ENCODE measurements at places on chromosomes 3 and 15.

- DNase-seq, result no peak
Observed at GRCh38 chr3:106168962-106169750, 300.3 kb upstream of the CBLB start.

GRCh38 chr3:42229942-42230688, 35.9 kb downstream of the CCK start:
- DNase-seq, result no peak

DNA sequence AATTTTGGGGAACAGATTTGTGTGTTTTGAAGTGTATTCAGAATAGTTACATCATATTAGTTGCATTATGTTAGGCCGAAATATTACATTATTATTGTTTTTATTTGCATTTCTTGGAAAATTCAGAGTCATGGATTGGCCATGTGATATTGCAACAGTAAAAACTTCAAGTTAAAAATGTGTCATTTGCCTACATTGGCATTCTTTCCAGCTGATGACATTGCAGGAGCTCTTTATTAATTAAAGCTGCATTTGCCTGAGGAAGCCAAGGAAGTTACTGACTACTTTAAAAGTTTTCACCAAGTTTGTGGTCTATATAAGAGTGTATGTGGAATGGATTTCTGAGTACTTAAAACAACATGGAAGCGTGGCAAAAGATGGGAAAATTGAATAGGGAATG, 726.4 kb upstream of the SGO1 start:
- DNase-seq, result no peak

DNA sequence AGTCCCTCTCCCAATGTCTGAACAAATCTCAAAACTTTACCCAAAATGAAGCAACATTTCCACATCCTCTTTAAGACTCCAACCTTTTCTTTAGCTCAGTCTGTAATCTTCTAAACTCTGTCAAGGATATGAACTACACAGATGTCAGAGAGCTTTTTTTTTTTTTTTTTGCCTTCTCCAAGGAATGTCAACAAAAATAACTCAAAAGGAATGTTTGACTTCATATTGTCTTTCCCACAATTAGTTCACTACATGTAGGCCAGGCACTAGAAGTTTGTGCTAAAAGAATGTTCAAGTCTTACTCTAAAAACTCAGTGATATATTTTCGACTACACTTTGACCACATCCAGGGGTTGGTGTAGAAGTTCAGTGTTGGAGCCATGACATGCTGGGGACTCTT, 37.1 kb downstream of the ADAMTS9 start:
- DNase-seq, result no peak

GRCh38 chr3:58874795-58875194, 175.0 kb downstream of the CFAP20DC start:
- DNase-seq, result no peak

- no peak for DNase-seq
Observed at GRCh38 chr3:127325629-127325961, 37.7 kb upstream of the PRR20G start.

GRCh38 chr3:77137559-77137958, 97.7 kb downstream of the ROBO2 start:
- DNase-seq, result no peak

DNA sequence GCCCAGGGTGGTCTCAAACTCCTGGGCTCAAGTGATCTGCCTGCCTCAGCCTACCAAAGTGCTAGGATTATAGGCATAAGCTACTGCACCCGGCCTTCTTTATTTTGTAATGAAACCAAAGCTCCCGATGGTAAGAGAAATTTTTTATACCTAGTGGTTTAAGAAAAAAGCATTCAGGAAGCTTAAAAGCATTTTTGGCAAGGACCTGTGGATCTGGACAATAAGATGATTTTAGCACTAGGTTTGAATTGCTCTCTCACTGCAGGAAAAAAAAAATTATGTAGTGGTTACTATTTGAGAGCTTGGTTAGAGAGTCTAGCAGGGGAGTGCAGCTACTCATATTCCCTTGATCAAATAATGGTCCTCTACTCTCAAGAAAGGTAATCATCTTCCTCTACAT, 64.9 kb upstream of the PIK3R4 start:
- DNase-seq, result no peak

GRCh38 chr15:66249605-66250174, 3.9 kb downstream of the MEGF11 start:
- no peak for DNase-seq

DNA sequence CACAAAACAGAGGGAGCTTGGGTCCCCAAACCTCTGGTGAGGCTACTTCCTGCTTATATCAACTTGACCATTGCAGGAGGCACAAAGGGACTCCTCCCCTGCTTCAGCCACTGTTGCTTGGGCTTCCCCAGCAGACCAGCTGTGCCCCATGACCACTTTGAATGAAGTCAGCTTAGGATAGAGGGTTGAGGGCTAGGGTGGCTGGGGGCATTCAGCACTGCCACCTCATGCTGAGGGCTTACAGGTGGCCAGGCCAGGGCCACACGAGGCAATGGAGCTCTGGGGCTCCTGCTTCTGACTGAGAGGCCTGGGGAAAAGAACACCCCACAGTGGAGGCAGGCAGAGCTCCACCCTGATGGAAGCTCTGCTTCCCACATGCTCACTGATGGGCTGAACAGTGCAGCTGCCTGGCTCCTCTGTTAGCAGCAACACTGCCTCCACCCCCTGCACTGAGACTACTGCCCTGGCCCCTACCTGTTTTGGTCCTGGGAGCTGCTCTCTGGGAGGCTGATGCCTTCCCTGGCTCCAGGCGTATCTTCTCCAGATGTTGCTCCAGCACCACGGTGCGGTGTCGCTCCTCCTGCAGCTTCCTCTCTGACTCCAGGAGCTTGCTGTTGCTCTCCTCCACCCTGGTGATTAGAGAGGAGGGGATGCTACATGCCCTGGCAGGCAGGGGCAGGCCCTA, 10.2 kb upstream of the HHATL start:
- peak; percentile 27 for DNase-seq

GRCh38 chr3:96538186-96538585, 276.2 kb upstream of the EPHA6 start:
- no peak for DNase-seq

- peak; percentile 50 for DNase-seq
Observed at GRCh38 chr3:194286375-194287146, 64.6 kb downstream of the CPN2 start.

DNA sequence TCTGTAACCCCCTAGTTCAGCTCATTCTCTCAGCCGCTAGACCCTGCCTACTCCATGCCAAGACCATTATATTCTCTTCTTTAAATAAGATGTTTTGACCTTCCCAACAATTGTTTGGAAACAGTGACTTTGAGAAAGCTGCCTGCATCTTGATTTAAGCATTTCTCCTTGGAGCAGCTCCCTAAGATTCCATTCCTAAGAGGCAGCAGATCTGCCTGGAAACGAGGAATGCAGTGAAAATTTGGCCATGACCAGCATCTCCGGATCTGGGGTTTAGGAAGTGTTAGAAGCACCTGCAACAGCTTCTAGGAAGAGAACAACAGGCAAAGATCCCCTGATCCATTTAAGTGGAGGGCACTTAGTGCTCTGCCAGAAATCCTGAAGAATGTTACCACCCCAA, 235.7 kb downstream of the NTRK3 start:
- no peak for DNase-seq

DNA sequence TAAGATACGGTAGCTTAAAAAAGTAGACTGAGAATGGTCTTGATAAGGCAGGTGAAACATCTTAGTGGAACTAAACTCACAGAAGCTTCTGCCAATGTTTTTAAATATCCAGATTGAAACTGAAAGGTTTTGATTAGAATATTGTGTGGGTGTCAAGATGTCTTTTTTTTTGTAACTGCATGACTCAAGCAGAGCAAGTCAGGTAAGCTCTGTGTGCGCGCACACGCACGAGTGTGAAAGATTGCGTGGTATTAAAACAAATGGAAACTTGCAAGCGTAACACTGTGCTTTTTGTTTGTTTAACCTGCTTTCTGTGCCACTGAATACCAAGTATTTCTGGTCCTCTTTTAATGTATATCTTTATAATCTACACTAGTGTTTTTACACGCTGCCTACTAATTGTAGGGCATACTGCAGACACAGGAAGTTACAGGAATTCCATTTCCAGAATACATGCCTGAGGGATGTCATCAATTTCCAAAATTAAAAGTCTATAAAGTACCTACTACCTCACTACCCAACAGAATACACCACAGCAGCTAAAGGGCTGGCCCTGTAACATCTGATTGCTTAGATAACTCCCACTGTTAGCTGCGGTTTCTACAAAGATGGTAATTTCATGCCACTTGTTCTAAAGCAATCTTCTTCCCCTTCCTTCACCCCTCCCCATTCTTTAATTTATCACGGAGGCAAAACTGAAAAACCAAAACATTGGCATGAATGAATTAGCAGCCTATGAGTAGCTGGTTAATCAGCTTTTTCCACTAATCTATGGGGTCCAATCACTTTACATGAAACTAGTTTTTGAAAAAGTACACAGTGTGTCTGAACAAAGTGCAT, 472.8 kb downstream of the SHQ1 start:
- DNase-seq, result no peak

DNA sequence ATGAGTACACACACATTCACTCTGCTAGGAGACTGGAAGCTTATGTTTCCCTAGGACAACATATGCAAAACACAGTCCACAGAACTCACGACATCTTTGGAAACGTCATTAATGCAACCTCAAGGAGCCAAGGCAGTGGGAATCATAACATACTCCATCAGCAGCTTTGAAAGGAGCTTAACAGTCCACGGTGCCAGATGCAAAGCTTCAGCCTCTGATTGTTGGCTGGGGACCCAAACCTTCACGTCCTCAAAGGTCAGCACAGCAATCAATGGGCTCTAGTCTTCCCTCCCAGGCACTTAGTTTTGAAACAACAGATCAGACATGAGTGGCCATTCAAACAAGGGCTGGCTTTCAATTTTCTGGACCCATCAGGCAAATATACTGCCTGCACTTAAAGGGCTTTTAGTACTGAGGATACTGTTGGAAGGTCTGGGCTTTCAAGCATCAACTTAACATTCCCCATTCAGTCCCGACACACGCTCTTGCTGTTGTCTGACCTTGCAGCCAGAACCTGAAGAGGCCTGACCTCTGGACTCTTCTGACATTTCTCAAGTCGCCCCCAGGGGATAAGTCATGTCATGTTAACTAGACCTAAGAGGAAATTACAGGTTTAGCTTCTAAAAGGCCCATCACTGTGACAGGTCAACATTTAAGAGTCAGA, 223.0 kb downstream of the PDZRN3 start:
- DNase-seq, result peak; percentile 86

- no peak for DNase-seq
Observed at GRCh38 chr15:62901909-62902546, 140.5 kb upstream of the TPM1 start.

- DNase-seq, result no peak
Observed at GRCh38 chr3:120752230-120752629, 9.7 kb downstream of the GTF2E1 start.

DNA sequence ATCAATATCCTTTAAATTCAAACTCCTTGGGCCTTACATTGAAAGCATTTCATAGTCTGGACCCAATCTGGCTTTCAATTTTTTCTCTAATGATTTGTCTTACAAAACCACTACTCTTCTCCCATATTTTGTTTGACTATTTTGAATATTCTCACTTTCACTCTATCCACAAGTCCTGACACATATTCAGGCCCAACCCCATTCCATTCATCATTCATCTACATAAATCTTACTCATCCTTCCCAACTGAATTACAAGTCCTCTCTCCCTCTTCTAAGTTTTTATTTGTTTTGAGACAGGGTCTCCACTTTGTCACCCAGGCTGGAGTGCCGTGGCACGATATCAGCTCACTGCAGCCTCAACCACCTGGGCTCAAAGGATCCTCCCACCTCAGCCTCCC, 43.6 kb downstream of the TOP2B start:
- DNase-seq, result no peak

- no peak for DNase-seq
Observed at GRCh38 chr3:2370317-2370716, 271.7 kb downstream of the CNTN4 start.

DNA sequence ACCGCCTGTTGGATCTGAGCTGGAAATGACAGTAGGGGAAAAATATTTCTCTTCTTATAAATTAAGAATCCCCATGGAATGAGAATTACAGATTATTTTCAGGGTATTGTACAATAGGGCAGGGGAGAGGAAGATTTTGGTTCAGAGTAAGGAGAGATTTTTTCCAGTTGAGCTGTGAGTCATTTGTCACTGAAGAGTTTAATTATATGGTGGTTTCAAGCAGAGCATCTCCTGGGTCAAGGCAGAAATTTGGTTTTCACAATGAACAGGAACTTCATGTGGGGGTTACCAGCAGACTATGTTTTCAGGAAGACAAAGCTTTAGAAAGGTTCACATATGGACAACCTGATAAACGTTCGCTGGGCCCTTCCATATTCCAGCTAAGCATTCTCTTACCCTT, 182.8 kb upstream of the NR2E3 start:
- DNase-seq, result no peak

- DNase-seq, result no peak
Observed at GRCh38 chr3:113152849-113153248, 58.5 kb upstream of the BOC start.

GRCh38 chr3:196163666-196164493, 47.3 kb downstream of the ZDHHC19 start:
- DNase-seq, result no peak

GRCh38 chr3:50270422-50271224, 1.7 kb downstream of the SEMA3B start:
- no peak for DNase-seq

- no peak for DNase-seq
Observed at GRCh38 chr3:117853923-117854668, 1144.5 kb downstream of the TUSC7 start.

GRCh38 chr3:182970811-182971418, 9.4 kb downstream of the DCUN1D1 start:
- no peak for DNase-seq

DNA sequence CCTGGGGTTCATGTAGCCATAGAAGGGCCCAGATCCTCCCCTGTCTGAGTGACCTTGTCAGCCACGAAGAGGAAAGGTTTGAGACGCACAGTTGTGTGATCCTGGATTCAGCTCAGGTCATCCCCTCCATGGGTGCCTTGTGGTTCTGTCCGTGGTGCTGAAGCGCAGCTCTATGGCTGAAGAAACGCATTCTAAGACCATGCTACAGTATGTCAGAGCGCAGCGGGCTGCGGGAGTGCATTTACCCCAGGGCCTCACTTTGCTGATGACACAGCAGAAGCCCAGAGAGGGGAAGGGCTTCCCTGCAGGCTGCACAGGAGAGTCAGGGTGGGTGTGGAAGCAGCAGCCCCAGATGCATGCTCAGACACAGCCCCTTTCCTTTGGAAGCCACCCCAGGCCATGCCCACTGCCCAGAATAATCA, 68.8 kb upstream of the IQSEC1 start:
- peak; percentile 46 for DNase-seq

DNA sequence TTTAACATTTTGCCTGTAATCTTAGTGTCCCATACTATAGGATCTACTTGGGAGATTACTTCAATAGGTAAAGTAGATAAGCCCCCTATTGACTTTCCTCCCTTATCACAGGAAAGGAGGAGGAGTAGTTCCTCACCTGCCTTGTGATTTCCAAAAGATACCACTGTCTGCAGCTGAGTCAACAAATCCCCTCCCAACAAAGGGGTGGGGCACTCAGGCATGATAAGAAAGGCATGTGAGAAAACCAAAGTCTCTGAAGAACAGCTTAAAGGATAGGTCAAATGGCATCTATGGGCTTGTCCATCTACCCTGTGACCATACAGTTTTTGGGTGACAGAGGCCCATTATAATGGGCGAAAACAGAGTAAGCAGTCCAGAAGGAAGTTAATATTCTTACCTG, 71.3 kb upstream of the WNT7A start:
- no peak for DNase-seq

Data from sigmoid colon (tissue), 7 donors.